ENCODE measurements at places on chromosomes 5 and 9.

DNA sequence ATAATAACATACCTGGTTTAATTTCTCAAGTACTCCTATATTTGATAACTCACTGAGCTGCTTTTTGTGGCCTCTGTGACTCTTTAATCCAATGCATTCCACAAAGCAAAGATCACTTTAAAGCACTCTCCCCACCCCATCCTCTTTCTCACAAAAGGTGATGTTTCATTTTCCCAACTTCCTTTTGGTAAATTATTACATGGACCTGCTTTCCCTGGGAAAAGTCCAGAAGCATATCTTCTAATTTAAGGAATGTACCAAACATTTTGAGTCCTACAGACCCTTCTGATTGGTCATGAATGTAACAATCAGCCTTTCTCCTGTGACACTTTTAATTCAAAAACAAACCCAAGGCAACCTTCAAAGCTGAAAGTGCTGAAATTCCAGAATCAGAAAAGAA, 71.1 kb downstream of the MLLT3 start:
- DNase-seq: no peak
- no peak overlapping the region for H3K4me3 ChIP-seq

DNA sequence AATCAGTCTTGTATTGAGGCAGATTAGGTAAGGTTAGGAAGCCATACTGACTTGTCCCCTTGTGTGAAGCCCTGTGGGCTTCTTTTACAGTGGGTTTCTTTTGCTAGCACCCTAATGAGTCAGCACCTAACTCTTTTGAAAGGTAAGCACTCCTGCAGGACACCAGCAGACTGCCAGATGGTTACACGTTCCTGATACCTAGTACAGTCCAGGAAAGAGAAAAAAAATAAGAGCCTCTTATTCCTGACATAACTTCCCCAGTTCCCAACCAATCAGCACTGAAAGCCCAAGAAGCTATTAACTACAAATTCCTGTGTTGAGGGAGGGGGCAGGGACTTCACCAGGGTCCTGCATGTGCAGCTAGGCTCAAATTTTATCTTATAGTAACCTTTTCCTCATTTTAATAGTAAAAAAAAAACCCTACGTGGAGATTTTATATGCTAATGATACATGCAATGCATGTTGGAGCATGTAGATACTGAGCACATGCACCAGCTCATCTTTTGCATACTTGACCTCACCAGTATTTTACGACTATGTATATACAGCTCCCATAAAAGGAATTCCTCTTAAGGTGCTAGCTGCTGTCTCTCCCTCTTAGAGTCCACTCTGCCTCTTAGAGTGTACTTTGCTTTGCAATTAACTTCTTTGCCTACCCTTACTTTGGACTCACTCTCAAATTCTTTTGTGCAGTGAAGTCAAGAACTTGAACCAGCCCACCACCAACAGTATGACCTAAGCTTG, 84.7 kb upstream of the RORB start:
- no peaks in the 10 kb centered on the region for H3K27me3 ChIP-seq
- no peaks in the 10 kb centered on the region for H3K4me1 ChIP-seq
- H3K4me3 ChIP-seq: no peak overlapping the region
- DNase-seq: no peak
- H3K27ac ChIP-seq: no peak overlapping the region

GRCh38 chr9:88464851-88465250, 70.1 kb upstream of the NXNL2 start:
- H3K27me3 ChIP-seq: no peaks in the 10 kb centered on the region
- peaks cover 6% of the 10 kb centered on the region for H3K36me3 ChIP-seq

- no peak for DNase-seq
- H3K4me3 ChIP-seq: no peak overlapping the region
- H3K4me1 ChIP-seq: no peaks in the 10 kb centered on the region
- no peak overlapping the region for H3K27ac ChIP-seq
- no peaks in the 10 kb centered on the region for H3K27me3 ChIP-seq
- no peaks in the 10 kb centered on the region for H3K36me3 ChIP-seq
Measured at GRCh38 chr5:158519433-158520021, 580.2 kb downstream of the EBF1 start.

- no peak overlapping the region for H3K4me3 ChIP-seq
- H3K27me3 ChIP-seq: no peaks in the 10 kb centered on the region
- no peaks in the 10 kb centered on the region for H3K36me3 ChIP-seq
- no peak overlapping the region for H3K27ac ChIP-seq
Measured at GRCh38 chr5:123819386-123819785, 307.4 kb downstream of the CSNK1G3 start.

GRCh38 chr9:37967014-37967760, 63.3 kb upstream of the SLC25A51 start:
- H3K27ac ChIP-seq: no peak overlapping the region
- peaks cover 2% of the 10 kb centered on the region for H3K36me3 ChIP-seq
- no peak for DNase-seq
- H3K4me1 ChIP-seq: peaks cover 16% of the 10 kb centered on the region
- H3K4me3 ChIP-seq: no peak overlapping the region

DNA sequence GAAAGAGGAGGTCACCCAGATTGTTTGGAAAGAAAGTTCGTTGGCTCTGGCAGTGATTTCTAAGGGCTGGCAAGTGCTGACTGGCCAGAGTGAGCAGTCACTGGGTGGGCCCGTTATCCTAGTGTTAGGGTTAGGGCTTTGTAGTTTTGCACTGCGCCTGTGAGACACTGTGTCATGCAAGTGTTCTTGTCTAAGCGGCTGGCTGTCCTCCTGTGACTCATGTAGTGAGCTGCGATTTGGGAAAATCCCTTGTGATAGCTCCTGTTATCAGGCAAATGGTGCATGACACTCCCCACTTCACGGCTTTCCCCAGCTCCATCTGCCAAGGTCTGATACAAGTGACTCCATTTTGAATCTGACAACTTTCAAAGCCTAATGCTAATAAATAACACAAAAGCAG, 526.0 kb upstream of the ADAMTS16 start:
- no peak for DNase-seq
- H3K36me3 ChIP-seq: no peaks in the 10 kb centered on the region
- H3K27me3 ChIP-seq: no peaks in the 10 kb centered on the region
- no peak overlapping the region for H3K27ac ChIP-seq
- H3K4me3 ChIP-seq: no peak overlapping the region

- no peaks in the 10 kb centered on the region for H3K27me3 ChIP-seq
- no peaks in the 10 kb centered on the region for H3K4me1 ChIP-seq
- no peak overlapping the region for H3K27ac ChIP-seq
Measured at GRCh38 chr9:21904371-21904770, 89.8 kb downstream of the CDKN2A start.

DNA sequence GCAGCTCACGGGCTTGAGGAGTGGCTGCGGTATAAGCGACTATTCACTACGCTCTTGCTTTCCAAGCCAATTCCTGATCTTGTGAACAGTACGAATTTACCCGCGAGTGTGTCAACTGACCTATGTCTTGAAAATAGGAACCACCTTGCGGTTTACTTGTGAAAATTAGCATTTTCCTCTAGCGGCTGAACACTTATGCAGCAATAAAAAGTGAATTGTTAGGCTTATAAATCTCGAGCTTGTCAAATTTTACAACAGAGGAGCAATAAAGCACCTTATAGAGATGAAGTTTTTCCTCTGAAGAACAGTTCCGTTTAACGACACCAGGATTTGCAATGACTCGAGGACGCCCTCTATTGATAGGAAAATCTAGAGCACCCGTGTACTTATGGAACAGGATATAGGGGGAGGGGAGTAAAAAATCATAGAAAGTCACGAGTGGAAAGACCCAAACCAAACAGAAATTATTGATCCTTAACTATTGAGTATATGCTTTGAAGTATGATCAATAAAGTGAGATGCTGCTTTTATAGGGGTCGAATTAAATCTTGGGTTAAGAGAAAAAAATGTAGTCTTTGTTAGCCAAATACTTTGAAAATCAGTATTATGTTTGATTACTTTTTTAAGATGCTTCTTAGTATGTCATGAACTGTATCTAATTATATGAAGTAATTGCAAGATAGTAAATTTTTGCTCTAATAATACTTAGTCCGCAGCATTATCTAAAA, 1.9 kb upstream of the RGMB start:
- H3K4me1 ChIP-seq: peaks cover 28% of the 10 kb centered on the region
- DNase-seq: peak; percentile 98
- no peaks in the 10 kb centered on the region for H3K27me3 ChIP-seq
- H3K36me3 ChIP-seq: peaks cover 2% of the 10 kb centered on the region
- peak overlapping the region; percentile 83 for H3K4me3 ChIP-seq
- H3K27ac ChIP-seq: peak overlapping the region; percentile 95

- peaks cover 92% of the 10 kb centered on the region for H3K27me3 ChIP-seq
- H3K4me1 ChIP-seq: peaks cover 19% of the 10 kb centered on the region
- H3K36me3 ChIP-seq: no peaks in the 10 kb centered on the region
- H3K27ac ChIP-seq: peak overlapping the region; percentile 15
- no peak overlapping the region for H3K4me3 ChIP-seq
Measured at GRCh38 chr5:42950116-42950455, 90.0 kb downstream of the ANXA2R start.

- H3K4me1 ChIP-seq: no peaks in the 10 kb centered on the region
- H3K27me3 ChIP-seq: no peaks in the 10 kb centered on the region
- DNase-seq: no peak
- H3K36me3 ChIP-seq: peaks cover 30% of the 10 kb centered on the region
- H3K27ac ChIP-seq: no peak overlapping the region
- H3K4me3 ChIP-seq: no peak overlapping the region
Measured at GRCh38 chr5:176342766-176343458, 18.7 kb downstream of the KIAA1191 start.

DNA sequence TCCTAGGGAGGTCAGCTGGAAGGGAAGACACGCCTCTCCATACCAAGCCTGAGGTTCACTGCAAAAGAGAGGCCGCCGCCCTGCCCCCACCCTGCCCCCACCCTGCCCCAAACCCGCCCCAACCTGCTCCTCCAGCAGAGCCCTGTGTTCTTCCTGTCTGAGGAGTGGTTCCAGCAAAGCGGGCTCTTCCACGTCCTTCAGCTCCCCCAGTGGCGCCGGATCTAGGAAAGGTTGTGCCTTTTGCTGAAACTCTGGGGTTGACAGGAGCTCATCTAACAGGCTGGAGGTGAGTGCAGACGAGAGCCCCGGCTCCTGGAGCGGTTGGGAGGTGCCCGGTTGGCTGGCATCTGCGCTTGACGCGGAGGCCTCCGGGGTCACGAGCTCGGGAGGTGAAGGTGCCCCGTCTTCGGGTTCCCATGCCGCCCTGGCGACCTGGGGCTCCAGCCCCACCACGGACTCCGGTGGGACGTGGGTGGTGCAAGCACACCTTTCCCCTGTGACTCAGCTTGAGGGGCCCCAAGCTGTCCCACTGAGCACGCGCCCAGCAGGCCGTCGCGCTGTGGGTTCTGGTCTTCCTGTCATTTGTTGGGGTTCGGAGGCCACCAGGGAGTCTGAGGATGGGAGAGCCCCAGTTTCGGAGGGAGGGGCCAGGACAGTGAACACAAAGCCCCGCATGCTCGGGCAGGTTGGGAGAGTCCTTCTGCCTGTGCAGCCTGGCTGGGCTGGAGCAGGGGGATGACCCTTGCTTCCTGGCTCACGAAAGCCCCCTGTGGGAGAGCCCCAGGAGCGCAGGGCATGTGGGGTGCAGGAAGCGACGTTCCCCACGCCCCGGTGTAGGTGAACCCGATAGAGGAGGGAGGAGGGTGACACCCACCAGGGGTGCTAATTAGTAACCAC, 1467.1 kb downstream of the FOXD4L5 start:
- H3K4me3 ChIP-seq: peak overlapping the region; percentile 10
- no peak overlapping the region for H3K27ac ChIP-seq
- peaks cover 15% of the 10 kb centered on the region for H3K27me3 ChIP-seq
- DNase-seq: no peak

- H3K4me1 ChIP-seq: peaks cover 14% of the 10 kb centered on the region
- H3K36me3 ChIP-seq: peaks cover 3% of the 10 kb centered on the region
- no peaks in the 10 kb centered on the region for H3K27me3 ChIP-seq
- DNase-seq: no peak
- H3K4me3 ChIP-seq: no peak overlapping the region
Measured at GRCh38 chr5:389891-390622, 52.9 kb upstream of the EXOC3 start.

DNA sequence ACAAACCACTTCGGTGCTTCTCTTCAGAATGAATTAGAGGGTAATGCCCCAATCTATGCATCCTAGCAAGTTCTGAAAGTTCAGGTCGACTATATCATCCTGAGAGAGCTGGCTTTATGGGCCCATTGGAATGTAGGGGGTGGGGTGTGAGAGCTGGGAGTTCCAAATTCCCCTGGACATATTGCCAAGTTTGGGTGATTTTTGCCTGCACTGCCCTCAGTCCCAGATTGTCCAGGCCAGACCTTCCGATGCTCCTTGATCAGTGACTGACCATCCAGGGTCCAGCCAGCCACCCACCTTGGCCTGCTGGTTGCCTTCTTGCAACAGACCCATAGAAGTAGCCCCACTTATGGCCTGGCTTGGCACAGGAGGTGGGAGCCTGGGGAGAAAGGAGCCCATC, 47.8 kb upstream of the CXCL14 start:
- DNase-seq: no peak
- H3K27ac ChIP-seq: no peak overlapping the region
- no peaks in the 10 kb centered on the region for H3K36me3 ChIP-seq
- H3K27me3 ChIP-seq: no peaks in the 10 kb centered on the region
- no peak overlapping the region for H3K4me3 ChIP-seq

DNA sequence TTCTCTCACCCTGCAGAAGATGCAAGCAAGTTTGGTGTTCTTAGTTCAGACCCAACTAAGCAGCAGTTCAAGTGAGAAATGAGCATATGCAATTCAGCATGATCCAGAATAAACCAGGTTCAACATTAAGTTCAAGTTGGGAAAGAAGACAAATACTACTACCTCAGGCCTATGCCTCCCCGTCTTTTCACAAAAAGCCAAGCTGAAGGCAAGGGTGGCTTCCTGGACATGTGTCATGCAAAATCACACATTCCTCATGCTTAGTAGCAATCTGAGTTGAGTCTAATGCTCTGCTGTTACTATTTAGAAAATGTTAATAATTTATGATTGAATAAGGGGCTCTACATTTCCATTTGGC, 453.4 kb upstream of the GRAMD2B start:
- no peaks in the 10 kb centered on the region for H3K27me3 ChIP-seq
- no peak overlapping the region for H3K4me3 ChIP-seq
- no peaks in the 10 kb centered on the region for H3K36me3 ChIP-seq
- H3K4me1 ChIP-seq: no peaks in the 10 kb centered on the region

GRCh38 chr5:124342027-124342471, 404.4 kb downstream of the ZNF608 start:
- H3K27ac ChIP-seq: no peak overlapping the region
- no peaks in the 10 kb centered on the region for H3K36me3 ChIP-seq
- H3K4me3 ChIP-seq: no peak overlapping the region

DNA sequence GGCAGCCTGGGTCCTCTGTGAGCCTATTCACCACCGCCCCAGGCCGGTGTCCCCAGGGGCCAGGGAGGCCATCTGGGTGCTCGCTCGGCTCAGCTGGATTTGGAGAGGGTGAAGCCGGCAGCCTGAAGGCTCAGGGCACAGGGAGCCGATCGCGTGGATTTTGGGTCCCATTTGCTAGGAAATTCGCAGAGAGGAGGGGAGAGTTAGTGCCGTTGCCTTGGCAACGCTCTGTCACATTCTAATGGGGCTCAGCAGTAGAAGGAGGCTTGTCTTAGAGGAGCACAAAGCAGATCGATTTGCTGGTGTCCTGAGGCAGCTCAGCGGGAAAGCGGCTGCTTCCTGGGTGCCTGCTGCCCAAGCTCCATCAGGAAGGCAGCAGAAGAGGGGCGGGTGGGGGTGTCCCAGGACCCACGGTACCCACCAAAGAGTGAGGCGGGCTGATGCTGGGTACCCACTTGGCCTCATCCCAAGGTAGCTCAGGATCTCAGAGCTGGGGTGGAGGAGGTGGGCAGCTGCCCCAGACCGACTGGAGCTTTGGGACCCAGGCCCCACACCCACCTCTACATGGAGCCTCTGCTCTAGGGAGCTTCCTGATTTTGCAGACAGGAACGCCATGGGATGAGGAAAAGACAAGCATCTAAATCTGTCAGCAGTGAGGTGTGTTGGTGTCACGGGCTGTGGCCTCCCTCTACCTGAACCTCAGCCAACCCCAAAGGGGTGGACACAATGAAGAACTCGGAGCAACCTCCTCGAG, 17.1 kb upstream of the OLFM1 start:
- no peak overlapping the region for H3K27ac ChIP-seq
- H3K27me3 ChIP-seq: no peaks in the 10 kb centered on the region
- peaks cover 33% of the 10 kb centered on the region for H3K4me1 ChIP-seq
- no peaks in the 10 kb centered on the region for H3K36me3 ChIP-seq
- H3K4me3 ChIP-seq: no peak overlapping the region

Data from spinal cord (tissue), 10 donors.